Mucosa of gallbladder (tissue), 1 donor: ENCODE measurements at places on chromosomes 7 and 10.
A peak's percentile ranks its signal among the peaks of the same experiment; 100 is the strongest.

DNA sequence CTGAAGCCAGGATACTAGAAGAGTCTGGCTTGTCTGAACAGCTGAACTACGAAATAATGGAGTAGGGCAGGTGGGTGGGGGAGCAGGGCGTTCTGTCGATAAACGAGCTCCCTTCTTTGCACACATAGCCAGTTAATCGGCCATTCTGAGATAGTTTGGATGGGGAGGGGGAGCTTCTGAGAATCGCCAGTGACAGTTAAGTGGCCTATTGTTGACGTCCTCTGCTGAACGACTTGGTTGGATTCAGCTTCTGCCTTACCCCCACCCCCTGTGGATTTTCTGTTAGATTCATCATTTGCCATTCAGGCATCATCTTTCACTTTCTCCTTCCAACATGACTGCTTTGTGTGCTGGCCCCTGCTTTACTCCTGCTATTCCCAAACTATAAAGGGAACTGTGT lies 520 bp downstream of the CPA5 start:
- no peak for DNase-seq

GRCh38 chr10:69583106-69583505 lies 9.9 kb upstream of the NEUROG3 start:
- no peak for DNase-seq

- DNase-seq: no peak
These were observed 145.4 kb downstream of the SNX10 start for GRCh38 chr7:26437003-26437532.

DNA sequence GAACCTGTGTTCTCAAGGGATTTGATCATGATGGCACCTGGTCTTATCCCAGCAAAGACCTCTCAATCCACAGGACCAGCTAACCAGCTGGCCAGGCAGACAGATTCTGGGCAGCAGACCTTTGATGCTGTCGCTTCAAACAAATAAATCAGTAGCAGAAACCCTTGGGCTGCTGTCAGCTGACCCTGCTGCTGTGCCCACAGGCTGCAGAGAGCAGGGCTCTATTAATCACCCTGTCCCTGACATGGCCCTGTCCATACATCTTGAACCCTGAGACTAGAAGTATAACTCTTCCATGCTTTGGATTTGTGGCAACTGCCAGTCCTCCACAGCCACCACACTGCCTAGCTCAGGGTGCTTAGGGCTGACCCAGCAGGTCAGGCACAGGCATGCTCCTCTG lies 244.1 kb upstream of the PODXL start:
- no peak for DNase-seq

DNA sequence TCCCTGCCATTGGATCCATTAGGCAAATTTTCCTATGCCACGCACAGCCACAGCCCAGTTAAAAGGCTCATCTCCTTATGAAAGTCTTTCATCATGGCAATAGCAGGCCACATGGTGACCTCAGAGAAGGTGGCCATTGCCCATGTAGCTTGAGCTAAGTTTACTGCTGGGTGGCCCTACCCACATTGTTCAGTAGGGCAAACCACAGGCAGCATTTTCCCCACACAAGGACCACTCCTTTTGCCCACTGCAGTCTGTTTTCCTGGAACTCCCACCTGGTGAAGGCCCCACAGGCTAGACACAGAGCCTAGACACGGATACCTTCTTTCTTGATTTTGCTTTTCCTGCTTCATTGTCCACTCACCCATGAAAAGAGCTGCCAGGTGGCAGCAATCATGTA lies 101.5 kb upstream of the NPVF start:
- no peak for DNase-seq

DNA sequence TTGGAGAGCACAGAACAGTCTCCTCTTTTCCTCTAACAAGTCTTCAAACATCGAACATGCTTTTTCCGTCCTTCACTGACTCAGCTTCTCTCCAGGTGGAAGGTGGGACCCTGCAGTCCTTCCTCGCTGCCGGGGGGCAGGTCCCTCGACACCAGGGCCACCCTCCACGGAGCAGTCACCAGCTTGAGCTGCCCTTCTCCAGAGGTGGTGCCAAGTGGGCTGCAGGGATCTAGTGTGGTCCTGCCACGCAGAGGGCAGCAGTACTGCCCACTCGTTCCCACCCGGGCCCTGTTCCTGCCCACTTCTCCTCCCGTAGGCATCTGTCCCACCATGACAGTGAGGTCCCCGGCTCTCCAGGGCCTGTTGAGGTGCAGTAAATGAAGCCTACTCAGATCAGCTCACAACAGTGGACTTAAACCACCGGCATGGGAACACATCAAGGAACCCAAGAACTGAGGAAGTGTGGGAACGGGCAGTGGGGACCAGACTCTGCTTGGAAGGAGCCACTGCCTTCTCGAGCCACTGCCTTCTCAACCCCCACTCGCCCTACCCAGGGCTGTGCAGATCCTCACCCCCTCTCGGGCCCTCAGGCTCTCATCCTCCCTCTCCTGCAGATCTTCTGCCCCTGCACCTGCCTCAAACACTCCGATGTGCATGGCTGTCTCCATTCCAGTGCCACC lies 153.9 kb downstream of the OAT start:
- no peak for DNase-seq

DNA sequence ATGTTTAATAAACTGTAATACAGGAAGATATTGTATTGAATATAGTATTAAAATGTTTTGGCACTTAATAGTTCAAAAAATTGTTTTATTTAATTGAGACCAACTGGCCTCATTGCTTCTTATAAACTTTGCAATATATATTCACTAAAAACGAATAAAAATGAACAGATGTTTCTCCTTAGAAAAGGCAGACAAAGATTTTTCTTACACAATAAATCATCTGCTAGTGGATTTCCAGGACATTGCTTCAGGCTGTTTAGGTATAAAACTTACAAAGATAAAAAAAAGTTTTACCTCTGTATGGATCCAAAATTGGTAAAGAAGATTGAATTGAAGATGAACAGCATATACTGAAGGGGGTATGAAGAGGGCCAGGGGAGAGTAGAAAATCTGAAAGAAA lies 143.6 kb downstream of the AGMO start:
- no peak for DNase-seq

- DNase-seq: peak; percentile 60
These were observed 3.3 kb upstream of the SHH start for GRCh38 chr7:155815332-155816191.
